Glutamatergic neuron (in vitro differentiated cells): ENCODE measurements at places on chromosomes 6 and 20. TPM values are rescaled to one million over a fixed set of nuclear protein-coding genes. Genes with fewer than 3 reads are reported as not detected.
A peak's percentile ranks its signal among the peaks of the same experiment; 100 is the strongest.

PACSIN1 gene
- total RNA-seq, result 0.47 TPM

COL21A1 gene
- 0.69 TPM for total RNA-seq

NTSR1 gene
- total RNA-seq, result 4.0 TPM

ABHD16B gene
- not detected for total RNA-seq

GTF2H4 gene
- 67.2 TPM for total RNA-seq

OTOR gene
- not detected for total RNA-seq

PGBD1 gene
- 18.1 TPM for total RNA-seq

EPPIN gene
- not detected for total RNA-seq

CNR1 gene
- total RNA-seq, result 143 TPM

SSTR4 gene
- not detected for total RNA-seq

DNA sequence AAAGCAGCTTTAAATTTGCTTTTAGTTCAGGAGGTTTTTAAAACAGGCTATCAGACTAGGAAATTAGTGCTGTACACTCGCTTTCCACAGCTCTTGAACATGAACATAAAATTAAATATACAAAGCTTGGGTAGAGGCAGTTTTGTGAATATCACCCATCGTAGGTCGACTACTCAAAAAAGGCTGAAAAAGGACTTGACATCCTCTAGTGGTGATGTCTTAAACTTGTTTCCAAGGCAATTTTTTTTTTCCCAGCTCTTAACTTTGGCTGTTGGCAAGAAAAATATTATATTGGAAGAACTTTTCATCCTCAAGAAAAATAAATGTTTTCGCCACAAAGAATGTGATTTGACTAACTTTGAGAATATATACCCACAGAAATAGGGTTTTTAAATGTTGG lies 2.9 kb downstream of the MAP7 start:
- no peak for DNase-seq

GRCh38 chr20:17485017-17485416 lies 46.2 kb downstream of the BFSP1 start:
- no peak for DNase-seq

DNA sequence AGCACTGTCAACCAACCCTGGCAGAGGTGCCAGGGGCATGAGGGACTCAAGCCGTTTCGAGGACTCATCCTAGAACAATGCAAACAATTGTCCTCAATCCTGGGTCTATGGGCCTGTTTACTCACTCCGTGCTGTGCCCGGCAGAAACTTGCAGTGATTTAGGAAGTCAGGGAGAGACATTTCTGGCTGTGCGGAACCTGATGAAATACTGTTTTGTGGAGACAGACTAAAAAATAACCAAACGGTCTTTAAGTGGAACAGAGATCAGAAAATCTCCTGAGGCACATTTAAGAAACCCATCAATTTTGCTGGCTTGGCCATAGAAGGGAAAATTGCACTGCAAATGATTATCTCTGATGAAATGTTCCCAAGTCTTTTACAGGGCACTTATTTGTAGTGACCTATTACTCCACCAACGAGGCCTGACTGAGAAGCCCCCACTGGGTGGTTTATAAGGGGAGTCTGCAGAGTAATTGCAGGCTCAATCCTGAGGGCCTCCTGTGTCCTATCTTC lies 79.8 kb upstream of the KCNK16 start:
- no peak for DNase-seq

GRCh38 chr6:37451441-37452193 lies 18.6 kb downstream of the CMTR1 start:
- no peak for DNase-seq

DNA sequence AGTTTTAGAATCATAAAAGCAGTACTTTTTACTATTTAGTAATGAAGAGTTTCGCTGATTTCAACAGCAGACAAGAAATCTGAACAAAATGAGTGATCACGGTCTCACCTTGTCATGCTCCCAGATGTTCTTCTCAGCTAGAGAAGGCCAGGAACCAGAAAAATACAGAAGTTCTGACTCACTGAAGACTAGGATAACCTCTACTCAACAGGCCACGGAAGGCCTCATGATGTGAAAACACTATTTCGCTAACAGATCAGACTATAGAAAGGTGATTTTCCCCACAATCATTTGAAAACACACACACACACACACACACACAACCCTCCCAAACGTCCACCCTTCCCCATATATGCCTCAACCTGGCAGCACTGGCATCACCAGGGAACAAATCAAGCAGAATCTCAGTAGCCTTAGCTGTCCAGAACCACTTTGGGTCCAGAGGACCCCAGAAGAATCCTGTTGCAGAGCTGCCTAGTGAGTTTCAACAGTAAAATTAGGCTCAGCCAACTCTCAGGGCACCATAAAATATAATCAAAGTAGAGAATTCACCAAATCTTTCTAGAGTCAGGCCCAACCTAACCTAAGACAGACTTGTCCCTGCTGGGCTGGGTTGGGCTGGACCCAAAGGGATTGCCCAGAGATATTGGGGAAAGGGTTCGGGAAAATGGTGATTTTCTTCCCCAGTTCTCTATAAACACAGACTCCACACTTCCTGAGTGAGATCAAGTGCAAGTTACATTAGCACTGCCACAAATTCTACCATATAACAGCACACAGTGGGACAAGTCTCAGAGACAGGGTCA lies 7.9 kb downstream of the EXOC2 start:
- DNase-seq, result no peak

DNA sequence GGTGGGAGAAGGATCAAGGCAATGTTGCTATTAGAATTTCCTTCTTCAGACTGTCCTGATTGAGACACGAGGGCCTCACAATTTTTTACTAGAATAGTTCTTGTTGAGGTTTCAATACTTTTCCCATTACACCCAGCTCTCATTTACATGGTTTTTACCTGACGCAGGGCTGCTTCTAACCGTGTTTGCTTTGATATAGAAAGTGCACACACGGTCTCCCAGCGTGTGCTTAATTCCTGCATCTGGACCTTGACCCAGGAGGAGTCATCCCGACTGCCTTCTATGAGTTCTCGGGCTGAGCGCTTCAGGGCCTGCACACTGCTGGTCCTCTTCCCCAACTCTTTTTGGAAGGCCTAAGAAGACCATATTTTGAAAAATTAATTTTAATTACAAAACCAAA lies 160.2 kb downstream of the DST start:
- no peak for DNase-seq

DNA sequence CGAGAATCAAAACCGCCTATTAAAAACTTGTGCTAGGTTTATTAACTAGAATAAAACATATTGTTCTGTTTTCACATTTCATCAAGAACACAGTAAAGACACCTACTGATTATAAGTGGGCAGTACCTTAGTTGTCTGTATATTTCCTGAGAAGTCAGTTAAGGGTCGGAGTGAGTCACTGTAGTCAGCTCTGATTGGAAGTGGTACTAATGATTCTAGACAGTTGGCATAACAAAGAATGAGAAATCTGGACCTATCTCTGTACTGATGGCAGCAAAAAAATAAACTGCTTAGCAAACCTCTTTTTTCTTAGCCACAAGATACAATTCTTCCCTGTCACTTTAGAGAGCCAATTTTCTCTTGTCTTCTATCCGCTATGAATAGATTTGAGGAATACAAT lies 387.3 kb upstream of the ADGRB3 start:
- DNase-seq, result no peak

GRCh38 chr6:56370127-56370540 lies 122.8 kb upstream of the COL21A1 start:
- peak; percentile 33 for DNase-seq

- DNase-seq, result no peak
Observed at GRCh38 chr20:37943501-37944455, 40.9 kb downstream of the VSTM2L start.

GRCh38 chr20:46798430-46798829 lies 89.0 kb downstream of the SLC2A10 start:
- DNase-seq, result no peak

DNA sequence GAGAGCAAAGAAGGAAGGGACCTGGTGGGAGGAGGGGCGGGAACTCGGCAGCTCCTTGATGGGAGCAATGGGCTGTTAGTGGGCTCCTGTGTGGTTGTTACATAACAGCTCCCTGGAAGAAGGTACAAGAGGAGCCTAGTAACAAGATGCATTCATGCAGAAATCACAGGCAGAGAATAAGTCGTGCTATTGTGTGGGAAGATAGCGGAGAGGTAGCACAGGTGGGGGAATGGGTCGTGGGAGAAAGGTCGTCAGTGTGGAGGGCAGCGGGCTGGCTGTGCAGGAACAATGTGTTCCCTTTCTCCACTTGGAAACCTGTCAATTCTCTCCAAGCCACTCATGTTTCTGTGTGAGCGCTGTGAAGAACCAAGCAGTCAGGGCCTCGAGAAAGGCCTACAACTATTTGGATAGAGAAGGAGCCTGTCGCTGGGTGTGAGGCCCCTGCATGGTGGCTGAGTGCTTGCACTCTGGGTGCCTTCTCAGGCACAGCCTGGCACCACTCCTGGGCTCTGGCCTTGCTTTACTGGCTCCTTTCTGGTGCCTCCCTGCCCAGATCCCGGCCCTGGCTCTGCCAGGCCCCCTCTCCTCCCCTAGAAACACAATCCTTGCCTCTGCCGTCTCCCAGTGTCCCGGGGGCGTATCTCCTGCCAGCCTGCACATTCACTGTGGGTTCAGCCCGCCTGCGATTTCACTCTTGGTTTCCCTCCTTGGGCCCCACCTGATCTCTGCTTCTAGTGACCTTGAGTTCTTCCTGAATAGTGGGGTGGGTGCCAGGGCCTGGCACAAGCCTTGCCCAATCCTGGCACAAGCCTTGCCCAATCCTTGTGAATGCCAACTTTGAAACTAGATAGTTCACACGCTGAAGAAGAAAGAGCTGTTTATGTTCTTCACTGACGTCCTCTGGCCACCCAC lies 7.4 kb upstream of the FGD2 start:
- DNase-seq, result no peak

- DNase-seq, result no peak
Observed at GRCh38 chr6:897528-898207, 204.7 kb upstream of the EXOC2 start.

GRCh38 chr6:129517288-129517687 lies 192.7 kb downstream of the ARHGAP18 start:
- no peak for DNase-seq

GRCh38 chr20:4688305-4688704 lies 33.4 kb upstream of the PRND start:
- DNase-seq, result no peak

DNA sequence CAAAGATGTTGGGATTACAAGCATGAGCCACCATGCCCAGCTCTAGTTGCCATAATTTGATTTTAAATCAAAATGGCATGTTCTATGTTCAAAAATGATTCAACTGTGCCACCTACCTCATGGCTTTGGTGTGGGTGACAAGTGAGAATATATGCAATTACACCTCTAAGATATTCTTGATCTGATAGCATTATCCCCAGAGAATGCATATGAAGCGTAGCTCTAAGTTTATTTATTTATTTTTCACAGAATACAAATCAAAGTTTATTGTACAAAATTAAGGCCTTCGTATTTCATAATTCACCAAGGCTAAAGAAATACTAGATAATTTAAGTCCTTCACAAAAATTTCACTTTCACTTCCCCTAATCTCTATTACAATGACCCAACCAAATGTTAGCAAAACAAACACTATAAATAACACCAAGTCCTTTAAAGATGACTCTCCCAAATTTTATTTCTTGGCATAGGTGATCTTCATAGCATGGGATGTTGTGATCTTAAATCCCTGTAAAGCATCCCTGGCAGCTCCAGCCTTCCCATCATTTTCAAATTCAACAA lies 205.9 kb upstream of the TAB2 start:
- DNase-seq, result no peak

DNA sequence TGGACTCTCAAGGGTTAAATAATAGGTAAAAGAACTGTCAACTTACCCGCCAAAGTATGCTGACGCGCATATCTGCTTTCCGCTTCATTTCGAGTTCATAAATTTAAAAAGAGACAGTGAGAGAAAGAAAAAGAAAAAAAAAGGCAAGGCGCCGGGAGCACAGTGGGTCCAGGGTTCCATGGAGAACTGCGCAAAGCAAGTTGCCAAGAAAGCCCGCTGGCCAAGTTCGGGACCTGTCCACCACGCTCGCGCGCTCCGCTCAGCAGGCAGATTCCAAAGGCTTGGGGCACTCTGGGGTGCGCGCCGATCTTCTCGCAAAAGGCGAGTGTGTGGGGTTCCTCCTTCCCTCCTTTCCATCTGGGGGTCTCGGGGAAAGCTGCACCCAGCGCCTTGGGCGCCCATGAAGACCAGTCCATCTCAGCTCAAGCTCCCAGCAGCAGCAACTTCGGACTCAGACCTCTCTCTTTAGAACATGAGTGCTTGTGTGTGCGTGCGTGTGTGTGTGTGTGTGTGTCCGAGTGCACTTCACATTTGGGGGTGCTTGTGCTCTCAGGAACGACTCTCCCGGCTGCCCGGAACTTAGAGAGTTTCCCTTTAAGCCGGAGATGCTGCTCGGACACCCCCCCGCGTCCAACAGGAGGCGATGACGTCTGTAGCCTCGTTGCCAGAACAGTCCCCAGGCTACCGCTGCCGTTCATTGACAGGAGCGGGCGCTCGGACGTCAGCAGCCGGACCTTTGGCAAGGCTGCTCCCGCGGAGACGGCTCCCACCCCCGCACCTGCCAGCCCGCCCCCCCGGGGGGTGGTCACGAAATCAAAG lies 180.0 kb downstream of the TBXT start:
- peak; percentile 78 for DNase-seq
